ENCODE measurements at places on chromosomes 16 and 17.

DNA sequence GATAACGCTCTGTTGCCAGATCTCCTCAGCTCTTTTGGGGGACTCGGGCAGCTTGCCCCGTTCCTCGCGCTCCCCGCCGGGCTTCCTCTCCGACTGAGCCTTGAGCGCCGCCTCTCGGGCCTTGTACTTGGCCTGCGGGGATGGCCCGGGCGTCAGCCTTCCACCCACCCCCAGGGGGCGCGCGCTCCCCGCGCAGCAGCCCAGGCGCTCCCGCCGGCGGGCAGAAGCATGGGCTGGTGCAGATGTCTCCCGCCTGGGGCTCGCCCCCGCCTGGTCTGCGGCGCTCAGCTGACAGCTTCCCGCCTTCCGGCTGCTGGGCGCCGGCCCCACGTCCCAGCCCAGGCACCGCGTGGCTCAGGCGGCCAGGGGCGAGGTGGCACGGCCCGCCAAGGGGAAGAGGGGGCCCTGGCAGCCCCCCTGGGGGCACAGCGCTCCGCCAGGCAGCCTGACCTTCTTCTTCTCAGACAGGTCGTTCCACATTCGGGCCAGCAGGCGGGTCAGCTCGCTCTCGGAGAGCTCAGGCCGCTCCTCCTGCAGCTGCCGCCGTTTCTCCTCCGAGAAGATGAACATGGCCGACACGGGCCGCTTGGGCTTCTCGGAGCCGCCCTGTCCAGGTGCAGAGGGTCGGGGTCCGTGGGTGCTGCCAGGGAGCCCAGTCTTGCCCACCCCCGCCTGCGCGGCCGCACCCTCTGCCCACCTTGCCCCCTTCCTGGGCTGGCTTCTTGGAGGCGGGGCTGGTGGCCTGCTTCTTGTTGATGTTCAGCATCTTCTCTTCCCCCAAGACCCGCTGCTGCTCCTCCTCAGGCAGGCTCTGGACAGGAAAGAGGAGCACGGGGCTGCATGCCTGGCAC lies 8.9 kb downstream of the UBTF start:
- ATAC-seq = peak; percentile 98

DNA sequence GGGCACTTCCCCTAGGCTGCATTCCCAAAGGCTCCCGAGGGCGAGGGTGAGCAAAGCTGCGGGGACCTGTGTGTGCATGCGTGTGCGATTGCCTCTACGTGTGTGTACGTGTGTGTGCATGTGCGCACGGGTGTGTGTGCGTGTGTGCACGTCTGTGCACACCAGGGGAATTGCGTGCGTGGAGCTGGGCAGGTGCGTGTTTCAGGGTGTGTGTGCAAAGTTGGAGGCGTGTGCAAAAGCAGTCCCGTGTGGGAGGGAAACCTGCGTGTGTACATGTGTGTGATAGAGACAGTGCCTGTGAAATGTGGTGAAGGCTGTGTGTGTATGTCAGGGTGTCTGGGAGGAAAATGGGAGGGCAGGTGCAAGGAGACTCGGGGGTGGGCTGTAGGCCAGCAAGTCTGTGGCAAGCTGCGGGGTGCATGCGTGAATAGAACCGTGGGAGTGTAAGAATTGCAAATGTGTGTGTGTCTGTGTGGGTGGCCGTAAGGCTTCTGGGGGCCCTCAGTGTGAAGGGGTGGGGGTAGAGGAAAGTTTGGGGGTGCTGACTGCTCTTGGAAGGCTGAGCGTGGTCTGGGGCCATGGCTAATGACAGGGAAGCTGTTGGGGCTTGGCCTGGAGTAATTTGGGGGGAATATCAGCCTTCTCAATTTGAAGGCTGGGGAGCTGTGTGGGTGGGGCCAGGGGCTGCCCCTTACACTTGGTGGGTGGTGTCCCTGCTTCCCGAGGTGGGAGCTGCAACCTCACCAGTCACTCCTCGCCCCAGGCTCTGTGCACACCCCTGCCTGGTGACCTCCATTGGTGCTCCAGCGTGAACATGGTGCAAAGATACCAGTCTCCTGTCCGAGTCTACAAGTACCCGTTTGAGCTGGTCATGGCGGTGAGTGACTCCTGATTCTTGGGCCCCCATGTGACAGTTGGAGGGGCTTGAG lies 644 bp downstream of the SEC14L5 start:
- no peak for ATAC-seq

DNA sequence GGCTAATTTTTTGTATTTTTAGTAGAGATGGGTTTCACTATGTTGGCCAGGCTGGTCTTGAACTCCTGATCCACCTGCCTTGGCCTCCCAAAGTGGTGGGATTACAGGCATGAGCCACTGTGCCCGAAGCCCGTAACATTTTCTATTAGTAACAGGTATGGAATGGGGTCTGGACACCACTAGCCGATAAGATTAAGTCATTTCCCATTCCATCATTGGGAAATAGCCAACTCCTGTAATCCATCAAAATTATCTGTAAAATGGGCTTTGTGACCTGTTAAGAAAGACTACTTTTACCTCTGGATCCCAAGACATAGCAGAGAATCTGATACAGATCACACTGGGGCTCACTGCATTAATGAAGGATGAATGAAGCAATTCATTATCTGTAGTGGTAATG lies 3.9 kb upstream of the LUC7L3 start:
- no peak for ATAC-seq

- no peak for ATAC-seq
Observed at GRCh38 chr17:43333433-43333943, 65.3 kb upstream of the ARL4D start.
